ENCODE measurements at places on chromosomes 5 and 9.

GRCh38 chr5:139251695-139252288, 41.7 kb upstream of the MATR3 start:
- DNase-seq = no peak

DNA sequence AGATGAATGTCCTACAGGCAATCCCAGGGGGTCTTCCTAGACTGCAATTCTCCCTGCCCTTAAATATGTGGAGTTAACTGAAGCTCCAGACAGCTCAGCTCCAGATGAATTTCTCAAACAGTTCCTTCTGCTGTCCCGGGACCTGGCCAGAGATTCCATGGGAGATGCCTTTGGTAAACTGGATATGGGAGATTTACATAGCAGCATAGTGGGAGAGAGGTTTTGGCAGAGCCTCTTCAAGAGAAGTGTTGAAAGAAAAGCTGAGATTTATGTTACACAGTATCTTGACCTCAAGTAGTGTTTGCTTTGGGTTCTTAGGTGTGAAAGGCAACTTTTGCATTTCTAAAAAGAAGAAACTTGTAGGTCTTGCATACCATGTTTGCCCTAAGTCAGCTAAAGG, 364.9 kb downstream of the ARRDC3 start:
- DNase-seq = no peak

DNA sequence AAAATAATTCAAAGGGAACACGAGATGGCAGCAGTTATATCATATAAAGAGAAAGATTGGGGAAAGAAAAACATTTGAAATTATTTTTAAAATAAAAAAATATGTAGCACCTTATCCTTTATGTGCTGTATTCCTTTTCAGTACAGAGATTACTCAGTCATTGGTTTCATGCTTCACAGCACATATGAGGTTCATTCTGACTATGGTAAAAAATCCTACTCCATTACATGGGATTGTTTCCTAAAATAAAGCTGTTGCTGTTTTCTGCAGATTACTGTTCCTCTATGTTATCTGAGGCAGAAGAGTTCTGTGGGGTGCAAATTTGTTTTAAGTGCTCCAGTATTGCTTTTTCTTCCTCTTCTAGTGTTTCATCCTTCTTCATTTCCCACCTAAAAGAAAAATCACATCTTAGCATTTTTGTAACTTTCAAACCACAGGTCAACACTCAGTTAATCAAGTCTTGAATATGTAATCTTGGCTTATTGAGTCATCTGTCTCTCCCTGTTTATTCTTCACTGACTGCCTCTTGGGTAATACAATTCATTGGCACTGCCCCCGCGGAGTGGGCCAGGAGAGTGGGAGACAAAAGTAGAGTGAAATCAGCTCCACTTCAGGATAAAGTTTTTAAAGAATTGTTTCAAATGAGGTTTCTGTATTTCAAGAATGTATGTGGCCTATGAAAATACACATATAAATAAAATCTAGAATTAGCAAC, 412.5 kb upstream of the POU5F2 start:
- no peak for DNase-seq

- DNase-seq = peak; percentile 35
These were observed 19.1 kb downstream of the TNFSF8 start for GRCh38 chr9:114911167-114911821.

DNA sequence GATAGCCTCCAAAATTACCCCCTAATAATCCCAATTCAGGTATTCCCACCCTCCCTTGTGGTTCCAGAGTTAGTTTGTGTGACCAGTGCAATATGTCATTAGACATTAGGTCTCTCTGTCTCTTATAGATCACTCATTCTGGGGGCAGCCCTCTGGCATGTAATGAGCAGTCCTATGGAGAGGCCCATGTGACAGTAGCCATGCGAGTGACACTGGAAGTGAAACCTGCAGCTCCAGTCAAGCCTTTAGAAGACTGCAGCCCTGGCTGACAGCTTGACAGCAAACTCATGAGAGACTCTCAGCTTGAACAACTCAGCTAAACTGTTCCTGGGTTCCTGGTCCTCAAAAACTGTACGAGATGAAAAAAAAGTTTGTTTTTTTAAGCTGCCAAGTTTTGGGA, 54.0 kb upstream of the HSPB3 start:
- no peak for DNase-seq

DNA sequence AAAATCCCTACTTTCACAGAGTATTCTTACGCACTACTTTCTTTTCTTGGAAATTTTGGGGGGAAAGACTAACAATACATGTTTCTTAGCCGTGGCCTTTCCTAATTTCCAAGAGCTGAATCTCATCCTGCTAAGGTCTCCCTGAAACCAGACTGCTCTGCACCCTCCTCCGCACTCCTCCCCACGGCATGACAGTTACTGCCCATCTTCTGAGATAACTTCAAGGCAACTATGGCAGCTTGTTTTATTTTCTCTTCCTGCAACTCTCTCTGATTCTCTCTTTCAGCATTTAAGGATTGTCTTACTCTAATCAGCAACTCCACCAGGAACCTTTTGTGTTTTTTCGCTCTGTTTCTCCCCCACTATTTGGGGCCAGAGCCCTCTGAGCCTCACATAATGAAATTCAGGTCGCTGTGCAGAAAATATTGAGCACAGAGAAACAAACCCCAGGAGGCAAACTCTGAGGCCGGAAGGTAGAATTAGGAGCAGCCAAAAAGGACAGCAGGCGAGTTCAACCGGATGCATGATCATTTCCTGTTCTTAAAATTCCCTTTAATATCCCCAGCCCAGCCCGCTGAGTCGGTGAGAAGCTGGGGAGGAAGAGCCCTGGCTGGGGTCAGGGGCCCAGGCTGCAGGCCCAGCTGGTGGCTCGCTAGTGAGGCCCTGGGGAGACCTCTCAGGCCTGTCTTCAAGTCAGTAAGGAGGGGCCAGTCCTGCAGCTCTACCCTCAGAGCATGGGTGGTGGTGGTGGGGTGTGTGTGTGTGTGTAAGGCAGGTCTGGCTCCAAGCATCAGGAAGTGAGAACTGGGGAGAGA, 213.6 kb upstream of the S1PR3 start:
- no peak for DNase-seq

GRCh38 chr5:58381566-58381965, 78.3 kb downstream of the PLK2 start:
- DNase-seq = no peak

DNA sequence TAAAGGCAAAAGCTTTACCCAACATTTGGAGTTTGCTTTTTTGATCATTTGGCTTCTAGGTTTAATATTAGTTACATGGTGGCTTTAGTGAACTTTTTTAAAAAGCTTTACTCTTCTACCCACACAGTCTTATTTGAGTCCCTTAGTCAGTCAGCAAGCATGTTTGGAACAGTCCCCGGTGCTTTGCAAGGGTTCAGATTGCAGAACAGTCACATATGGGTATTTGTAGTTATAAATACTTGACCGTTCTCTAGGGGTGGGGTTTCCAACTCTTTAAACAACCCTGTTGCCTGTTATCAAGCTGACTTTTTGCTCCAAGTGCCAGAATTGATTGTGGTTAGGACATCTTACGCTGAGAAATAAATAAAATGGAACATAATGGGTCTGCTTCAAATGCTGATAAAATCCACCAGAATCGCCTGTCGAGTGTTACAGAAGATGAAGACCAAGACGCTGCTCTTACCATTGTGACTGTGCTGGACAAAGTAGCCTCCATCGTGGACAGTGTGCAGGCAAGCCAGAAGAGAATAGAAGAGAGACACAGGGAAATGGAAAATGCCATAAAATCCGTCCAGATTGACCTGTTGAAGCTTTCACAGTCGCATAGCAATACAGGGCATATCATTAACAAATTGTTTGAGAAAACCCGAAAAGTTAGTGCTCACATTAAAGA, at the start of gene CAVIN4:
CAVIN4 (plus strand) TSS at position 304 of the 673 bp plus-strand sequence; CDS start at position 369, 65 bp downstream.
- no peak for DNase-seq

DNA sequence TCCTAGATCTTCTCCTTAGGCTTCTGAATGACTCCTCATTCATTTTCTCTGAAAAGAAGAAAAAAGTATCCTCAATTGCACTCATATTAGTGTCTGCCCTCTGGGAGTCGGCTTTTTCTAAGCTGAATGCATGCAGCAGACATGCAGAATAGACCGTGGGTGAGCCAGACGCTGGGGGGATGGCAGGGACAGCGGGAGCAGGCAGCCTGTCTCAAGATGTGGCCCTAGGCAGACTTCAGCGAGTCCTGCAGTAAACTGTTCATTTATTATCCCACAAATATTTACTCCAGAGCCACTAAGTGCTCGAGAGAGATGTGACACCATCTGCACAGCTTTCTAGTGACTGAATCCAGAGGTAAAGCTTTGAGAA, 164.9 kb upstream of the RAI14 start:
- no peak for DNase-seq

DNA sequence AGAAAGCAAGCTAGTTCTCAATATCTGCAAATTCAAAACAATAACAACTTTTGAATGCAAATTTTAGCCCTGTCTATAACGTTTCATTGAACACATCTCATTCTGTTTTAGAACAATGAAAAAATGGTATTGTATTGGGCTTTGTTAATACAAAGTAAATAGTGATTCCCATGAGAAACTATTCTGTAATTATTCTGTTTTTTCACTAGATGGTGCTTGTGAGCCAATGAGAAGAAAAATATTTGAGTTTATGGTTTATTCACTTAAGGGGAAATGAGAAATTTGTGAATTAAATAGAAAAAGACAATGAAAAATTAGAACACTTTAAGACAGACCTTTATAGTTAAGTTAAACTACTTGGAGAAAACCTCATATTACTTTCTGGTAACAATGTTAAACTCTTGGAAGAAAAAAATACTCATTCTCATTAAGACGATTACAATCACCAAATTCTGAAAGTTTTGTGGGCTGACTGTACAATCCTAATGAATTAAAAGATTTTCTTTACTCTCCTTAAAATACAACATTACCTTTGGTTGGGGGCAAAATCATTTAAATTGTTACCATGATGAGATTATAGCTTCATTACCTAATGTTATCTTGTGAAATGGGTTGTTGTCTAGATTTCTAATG, 127.0 kb downstream of the NNT start:
- no peak for DNase-seq

GRCh38 chr9:93122721-93123221, 11.3 kb downstream of the NINJ1 start:
- DNase-seq = peak; percentile 15

- DNase-seq = no peak
These were observed 3.7 kb upstream of the DUSP1 start for GRCh38 chr5:172774561-172775315.

GRCh38 chr5:57007344-57007743, 55.4 kb upstream of the MIER3 start:
- no peak for DNase-seq

- no peak for DNase-seq
These were observed 221.0 kb downstream of the ESM1 start for GRCh38 chr5:54764102-54765090.

- no peak for DNase-seq
These were observed 171.3 kb downstream of the ST8SIA4 start for GRCh38 chr5:100731768-100732167.

GRCh38 chr9:91060520-91061343, 259.1 kb downstream of the SYK start:
- DNase-seq = peak; percentile 74

- no peak for DNase-seq
These were observed 8.1 kb downstream of the IDNK start for GRCh38 chr9:83630938-83631457.

DNA sequence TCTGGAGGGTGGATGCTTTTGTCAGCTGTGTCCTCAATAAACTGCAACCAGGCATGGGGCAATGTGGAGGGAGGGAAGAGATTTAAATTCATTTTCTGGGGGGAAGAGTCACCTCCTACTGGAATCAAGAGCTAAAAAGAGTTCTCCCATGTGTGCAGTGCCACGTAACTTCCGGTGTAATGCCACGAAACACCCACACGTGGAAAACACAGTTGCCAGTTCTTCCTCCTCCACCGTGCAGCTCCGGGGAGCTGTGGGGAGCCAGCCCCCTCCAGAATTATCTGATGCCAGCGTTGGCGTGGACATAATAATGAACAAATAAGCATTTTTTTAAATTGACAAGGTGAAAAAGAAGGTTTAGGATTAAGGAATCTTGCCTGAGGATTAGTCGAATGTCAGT, 32.1 kb upstream of the MED10 start:
- no peak for DNase-seq

GRCh38 chr5:158309088-158309807, 450.3 kb upstream of the CLINT1 start:
- DNase-seq = no peak

DNA sequence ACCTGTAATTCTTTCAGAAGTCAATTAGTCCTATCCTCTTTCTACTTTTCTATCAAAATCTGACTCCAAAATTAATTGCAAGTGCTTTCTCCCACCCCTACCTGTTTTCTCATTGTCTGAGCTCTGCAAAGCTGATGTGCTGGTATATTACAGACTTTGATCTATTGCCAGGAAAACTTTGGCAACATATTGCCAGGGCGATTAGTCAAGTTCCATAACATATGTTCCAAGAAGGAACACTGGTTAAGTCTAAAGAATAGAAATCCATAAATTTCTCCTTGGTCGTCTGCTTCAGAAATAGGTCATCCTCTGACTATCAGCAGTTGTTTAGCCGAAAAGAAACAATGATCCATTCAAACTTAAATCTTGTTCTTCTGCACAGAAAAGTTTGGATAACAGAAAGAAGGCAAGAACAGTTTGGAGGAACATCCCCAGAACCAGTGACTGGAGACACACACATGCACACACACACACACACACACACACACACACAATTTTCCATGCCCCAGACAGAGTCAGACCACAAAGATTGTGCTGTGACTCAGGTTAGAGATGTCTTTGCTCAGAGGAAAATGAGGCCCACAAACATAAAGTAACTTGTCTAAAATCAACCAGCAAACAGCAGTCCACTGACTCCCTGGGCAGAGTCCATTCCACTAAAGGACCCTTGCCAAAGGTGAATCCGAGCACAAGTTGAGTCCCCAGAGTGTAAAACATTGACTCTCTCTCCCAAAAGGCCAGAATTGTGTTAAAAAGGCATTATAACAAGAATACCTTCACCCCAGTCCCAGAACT, 202.1 kb downstream of the DEPDC1B start:
- DNase-seq = no peak

- no peak for DNase-seq
These were observed 14.8 kb downstream of the BARHL1 start for GRCh38 chr9:132597073-132597775.

GRCh38 chr5:118578093-118578492, 410.3 kb downstream of the DTWD2 start:
- DNase-seq = no peak
